ENCODE measurements at places on chromosomes 11 and 22.

GRCh38 chr11:119844808-119845207, 115.8 kb upstream of the NECTIN1 start:
- DNase-seq: no peak

GRCh38 chr11:68938816-68939582, 35.3 kb downstream of the IGHMBP2 start:
- DNase-seq: no peak

- DNase-seq: no peak
Observed at GRCh38 chr11:8241373-8242117, 22.1 kb downstream of the LMO1 start.

DNA sequence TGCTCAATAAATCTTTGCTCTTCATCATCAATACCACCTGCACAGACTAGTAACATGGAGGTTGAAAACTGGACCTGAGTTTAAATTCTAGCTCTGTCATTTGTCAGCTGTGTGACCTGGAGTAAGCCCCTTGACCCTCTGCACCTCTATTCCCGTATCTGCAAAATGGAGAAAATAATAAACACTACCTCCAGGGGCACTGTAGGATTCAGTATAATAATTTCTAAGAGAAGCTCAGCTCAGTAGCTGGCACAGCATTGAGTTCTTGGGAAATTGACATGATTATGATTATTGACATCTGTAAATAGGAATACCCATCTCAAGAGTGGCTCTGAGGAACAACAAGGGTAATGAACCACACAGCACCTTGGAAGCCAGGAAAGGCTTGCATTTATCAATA, 78.4 kb downstream of the MN1 start:
- DNase-seq: no peak

DNA sequence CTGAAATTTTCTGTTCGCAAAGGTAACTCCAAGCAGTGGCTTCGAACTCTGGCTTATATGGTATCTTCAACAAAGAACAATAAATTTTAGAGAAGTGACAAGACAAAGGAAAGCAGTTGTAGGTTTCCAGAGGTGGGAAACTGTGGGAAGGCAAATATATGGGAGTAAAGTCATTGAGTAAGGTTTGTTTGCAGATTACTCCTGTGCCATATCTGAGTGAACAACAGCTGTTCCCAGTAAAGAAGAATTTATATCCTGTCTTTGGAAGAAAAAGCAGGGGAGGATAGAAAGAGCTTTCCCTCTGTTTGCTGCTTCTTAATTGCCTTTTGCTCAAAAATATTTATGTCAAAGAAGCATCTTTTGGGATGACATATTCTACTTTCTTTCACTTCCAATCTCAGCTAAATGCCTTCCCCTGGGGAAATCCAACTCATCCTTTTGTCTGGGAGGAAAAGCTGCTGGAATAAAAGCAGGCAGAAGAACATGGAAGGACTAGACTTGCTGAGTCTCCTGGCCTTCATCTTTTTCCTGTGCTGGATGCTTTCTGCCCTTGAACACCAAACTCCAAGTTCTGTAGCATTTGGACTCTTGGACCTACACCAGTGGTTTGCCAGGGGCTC, 10.4 kb upstream of the RCN1 start:
- no peak for DNase-seq

DNA sequence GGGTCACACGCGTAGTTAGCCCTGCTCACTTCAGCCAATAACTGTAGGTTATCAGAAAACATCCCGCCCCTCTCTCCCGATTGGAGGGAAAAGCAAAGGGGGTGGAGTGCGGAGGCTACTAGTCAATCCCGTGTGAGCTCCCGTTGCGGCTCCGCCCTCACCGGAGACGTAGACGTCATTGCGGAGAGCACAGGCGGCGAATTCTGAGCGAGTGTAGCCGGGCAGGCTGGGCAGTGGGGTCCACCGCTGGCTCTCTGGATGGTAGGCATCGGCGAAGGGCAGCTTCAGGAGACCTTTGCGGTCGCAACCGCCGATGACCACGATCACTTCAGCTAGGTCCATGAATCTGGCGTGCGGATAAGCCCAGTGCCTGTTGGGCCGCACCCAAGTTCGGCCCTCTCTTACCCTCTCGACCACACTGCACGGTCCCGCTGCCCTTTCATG, 4.7 kb downstream of the KLHL35 start:
- DNase-seq: peak; percentile 53

GRCh38 chr22:25496396-25497064, 67.9 kb upstream of the GRK3 start:
- no peak for DNase-seq

DNA sequence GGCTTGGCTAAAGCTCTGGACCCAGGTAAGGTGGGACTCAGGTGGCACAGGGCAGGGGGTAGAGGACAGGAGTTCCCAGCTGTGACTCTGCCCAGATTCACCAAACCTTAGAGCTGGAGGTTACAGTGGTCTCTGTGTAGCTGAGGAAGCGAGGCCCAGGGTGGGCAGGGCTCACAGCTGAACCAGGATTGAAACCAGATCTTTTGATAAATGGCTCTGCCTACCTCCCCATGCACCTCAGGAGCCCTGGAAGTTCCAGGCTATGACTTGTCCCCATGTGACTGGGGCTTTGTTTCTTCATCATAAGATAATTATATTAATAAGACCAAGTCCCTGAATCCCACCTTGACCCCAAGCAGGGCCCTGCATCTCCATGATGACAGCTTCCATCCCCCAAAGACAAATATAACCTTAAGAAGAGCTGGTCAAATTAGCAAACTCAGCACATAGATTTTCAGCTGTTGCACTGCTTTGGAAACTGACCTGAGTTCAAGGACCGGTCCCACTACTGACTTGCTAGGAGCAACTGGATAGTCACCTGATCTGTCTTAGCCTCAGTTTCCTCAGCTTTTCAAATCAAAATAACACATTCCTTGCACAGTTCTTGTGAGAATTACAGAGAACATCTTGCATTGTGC, 21.3 kb upstream of the TSKU start:
- DNase-seq: no peak

DNA sequence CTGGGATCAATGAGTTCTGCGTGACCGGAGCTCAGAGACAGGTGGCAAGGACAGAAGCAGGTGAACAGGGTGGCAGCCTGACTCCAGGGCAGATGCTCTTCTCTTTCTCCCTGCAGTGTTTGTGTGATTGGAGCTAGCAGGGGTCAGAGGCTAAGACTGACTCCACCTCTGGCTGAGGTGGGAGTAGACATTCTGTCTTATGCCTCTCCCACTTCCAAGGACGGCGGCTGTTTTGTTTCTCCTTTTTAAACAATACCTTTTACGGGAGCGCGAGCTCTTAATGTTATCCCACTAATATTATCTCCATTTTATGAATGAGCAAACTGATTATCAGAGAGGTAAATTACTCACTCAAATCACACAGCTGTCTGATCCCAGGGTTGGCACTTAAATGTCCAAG, 323.7 kb downstream of the MIAT start:
- no peak for DNase-seq

DNA sequence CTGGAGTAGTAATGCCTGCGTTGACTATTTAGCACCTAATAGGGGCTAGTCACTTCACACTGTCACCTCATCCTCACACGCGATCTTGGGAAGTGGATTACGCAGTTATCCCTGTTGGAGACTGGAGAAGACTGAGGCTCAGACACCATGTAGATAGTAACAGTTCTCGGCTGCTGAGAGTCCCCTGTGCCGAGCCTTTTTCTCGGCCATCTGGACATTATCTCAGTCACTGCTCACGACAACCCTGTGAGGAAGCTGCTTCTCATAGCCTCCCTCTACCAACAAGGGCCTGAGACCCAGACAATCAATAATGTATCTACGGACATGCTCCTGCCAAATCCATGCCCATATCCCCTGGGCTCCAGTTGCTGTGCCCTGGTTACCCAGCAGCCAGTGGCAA, 25.9 kb downstream of the SCUBE1 start:
- no peak for DNase-seq

GRCh38 chr11:65439331-65440181, 17.0 kb downstream of the NEAT1 start:
- DNase-seq: no peak

DNA sequence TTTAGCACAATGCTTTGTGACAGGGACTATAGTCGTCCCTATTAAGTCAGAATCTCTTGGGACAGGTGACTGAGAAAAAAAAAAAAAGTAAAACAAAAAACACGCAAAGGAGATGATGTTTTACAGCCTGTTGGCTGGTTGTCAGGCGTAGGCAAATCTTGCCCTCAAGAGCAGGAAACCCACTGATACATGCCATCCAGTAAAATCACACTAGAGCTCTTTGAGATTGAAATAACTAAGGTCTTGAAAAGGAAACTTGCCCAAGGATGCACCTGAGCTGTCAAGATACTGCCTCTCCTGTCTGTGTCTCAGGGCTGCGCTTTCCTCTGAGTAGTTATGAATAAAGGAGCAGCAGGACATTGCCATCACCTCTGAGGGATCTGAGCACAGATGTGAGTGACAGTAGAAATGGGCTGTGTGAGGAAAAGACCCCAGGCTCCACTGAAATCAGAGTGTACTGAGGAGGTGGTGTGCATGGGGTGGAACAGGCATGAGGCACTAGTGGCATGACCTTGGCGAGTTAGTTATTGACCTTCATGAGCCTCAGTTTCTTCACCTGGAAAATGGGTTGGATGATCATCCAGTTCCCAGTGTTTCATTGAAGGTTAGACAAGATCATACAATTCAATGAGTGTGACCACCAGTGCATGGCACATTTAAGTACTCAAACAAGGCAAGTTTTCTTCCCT, 23.3 kb downstream of the MICAL2 start:
- no peak for DNase-seq

DNA sequence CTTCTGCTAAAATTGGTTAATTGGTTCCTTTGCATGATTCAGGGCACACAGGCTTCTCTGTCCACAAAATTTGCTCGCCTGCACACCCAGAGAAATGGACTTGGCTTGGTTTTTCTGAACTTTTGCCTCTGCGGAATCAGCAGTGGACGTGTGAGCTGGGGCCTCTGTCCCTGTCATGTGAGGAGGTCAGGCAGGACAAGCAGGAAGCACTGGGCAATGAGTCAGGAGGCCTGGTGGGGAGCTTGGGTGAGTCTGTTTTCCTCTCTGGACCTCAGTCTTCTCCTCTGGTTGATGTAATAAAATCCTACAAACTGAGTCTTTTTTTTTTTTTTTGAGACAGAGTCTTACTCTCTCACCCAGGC, 10.4 kb upstream of the CELSR1 start:
- DNase-seq: no peak

DNA sequence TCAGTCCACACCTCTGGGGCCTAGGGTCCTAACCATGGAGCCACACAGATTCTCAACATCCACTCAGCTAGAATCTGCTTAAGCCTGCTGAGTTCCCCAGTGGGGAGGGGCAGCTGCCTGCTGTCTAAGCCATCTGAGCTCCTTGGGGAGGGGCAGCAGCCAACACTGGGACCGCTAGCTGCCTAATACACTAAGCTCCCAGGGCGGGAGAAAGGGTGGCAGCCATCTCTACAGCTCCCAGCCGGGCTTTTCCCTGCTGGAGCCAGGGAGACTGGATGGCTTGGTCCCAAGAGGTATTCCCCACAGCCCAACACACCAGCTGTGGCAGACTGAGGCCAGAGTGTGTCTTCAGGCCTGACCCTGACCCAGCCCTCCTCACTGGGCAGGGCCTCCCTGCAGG, 217.3 kb upstream of the TMEM45B start:
- DNase-seq: no peak

- DNase-seq: no peak
Observed at GRCh38 chr11:107957109-107957588, 28.9 kb downstream of the RAB39A start.

DNA sequence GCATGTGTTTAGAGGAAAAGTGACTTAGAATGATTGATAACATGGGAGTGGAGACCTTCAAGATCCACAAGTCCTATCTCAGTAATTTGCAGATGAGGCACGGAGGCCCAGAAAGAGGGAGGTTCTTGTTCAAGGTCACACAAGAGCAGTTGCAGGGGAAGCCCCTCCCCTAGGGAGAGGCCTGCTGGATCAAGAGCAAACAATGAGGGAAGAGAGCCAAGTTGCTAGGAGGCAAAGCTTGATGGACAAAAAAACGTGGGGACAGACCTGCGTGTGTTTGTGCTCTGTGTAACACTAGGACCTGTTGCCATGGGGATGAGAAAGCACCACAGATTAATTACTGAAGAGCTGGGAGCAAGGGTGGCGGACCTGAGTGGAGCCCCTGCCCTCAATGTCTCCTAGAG, 6.4 kb upstream of the MFRP start:
- DNase-seq: no peak

DNA sequence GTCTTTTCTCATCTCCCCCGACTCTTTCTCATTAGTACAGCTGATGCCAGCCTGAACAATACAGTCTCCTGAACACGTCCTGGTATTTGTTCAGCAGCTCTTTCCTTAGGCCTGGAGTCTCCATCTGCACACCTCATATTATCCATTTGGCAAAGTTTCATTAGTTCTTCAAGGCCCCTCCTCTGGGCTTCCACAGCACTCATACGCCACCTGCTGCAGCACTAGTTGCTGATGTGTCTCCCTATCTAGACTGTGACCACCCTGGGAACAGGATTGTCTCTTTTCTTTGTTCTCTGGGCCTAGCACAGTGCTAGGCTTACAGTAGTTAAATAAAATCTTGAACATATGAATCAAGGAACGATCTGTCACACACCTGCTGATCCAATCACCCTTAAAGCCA, 17.2 kb downstream of the DCHS1 start:
- no peak for DNase-seq

GRCh38 chr11:45527898-45528297, 137.5 kb downstream of the CHST1 start:
- DNase-seq: no peak
